Common myeloid progenitor, CD34-positive (primary cell): ENCODE measurements at places on chromosomes 6 and 20.
A peak's percentile ranks its signal among the peaks of the same experiment; 100 is the strongest.

DNA sequence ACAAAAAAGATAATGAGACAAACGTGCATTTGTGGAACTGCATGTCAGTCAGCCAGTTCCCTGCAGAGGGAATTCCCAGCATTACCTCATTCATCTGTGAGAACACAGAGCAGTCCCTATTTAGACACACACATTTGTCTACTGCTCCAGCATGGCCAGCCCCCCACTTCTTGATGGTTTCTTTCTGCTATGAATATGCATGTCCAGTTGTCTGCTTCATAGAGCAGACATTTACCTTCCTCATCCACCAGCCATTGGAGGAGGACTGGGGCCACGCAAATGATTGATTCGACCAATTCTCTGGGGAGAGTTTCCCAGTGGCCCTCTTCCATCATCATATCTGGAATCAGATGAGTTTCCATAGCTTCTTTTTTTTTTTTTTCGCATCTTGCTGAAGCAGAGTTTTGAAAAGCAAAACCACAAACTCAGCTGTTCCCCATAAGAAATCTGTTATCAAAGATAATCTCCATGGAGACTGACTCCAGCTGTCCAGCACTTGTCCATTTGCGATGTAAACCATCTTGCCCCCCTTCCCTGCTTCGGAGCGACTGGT lies 11.8 kb downstream of the ENPP1 start:
- peaks cover 5% of the 10 kb centered on the region for H3K27me3 ChIP-seq
- H3K27ac ChIP-seq, result no peak overlapping the region
- H3K4me1 ChIP-seq, result no peaks in the 10 kb centered on the region
- no peak overlapping the region for H3K4me3 ChIP-seq

DNA sequence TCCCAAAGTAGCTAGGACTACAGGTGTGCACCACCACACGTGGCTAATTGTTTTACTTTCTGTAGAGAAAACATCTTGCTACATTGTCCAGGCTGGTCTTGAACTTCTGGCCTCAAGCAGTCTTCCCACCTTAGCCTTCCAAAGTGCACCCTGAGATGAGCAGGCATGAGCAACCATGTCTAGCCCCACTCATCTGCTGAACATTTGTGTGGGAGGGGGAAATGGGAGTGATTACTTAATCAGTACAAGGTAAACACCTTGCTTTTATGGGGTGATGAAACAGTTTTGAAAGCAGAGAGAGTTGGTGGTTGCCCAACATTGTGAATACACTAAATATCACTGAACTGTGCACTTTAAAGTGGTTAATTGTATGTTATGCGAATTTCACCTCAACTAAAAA lies 5.3 kb downstream of the APMAP start:
- DNase-seq, result no peak
- no peaks in the 10 kb centered on the region for H3K27me3 ChIP-seq
- H3K4me3 ChIP-seq, result no peak overlapping the region
- no peak overlapping the region for H3K27ac ChIP-seq

GRCh38 chr6:69631552-69632346 lies 165.1 kb downstream of the LMBRD1 start:
- no peak overlapping the region for H3K4me3 ChIP-seq
- H3K27ac ChIP-seq, result no peak overlapping the region
- DNase-seq, result no peak

- DNase-seq, result no peak
- peak overlapping the region; percentile 67 for H3K27ac ChIP-seq
- H3K4me3 ChIP-seq, result peak overlapping the region; percentile 98
- peaks cover 43% of the 10 kb centered on the region for H3K36me3 ChIP-seq
- peaks cover 10% of the 10 kb centered on the region for H3K4me1 ChIP-seq
- H3K27me3 ChIP-seq, result no peaks in the 10 kb centered on the region
Measured at GRCh38 chr20:49279677-49280462, 2.0 kb upstream of the ZNFX1 start.

- H3K27me3 ChIP-seq, result no peaks in the 10 kb centered on the region
- peak; percentile 76 for DNase-seq
- H3K4me3 ChIP-seq, result peak overlapping the region; percentile 75
- H3K4me1 ChIP-seq, result peaks cover 39% of the 10 kb centered on the region
- H3K27ac ChIP-seq, result no peak overlapping the region
Measured at GRCh38 chr6:45420083-45420908, 42.6 kb upstream of the SUPT3H start.

DNA sequence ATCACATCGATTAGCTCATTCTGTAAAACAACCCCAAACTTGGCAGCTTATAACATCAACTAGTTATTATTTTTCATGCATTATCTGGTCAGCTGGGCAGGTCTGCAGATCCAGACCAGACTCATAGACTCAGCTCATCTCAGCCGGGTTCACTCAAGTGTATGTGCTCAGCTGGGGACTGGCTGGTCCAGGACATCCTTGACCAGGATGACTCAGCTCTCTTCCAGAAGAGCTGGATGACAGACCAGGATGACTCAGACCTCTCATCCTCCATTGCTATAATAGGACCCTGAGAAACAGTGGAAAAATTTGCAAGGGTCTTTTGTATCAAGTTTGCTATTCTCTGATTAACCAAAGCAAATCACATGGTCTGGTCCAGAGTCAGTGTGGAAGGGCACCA lies 312.5 kb upstream of the PLCB4 start:
- H3K4me3 ChIP-seq, result no peak overlapping the region
- peaks cover 9% of the 10 kb centered on the region for H3K36me3 ChIP-seq
- peak; percentile 31 for DNase-seq
- no peaks in the 10 kb centered on the region for H3K27me3 ChIP-seq
- H3K27ac ChIP-seq, result no peak overlapping the region
- peaks cover 15% of the 10 kb centered on the region for H3K4me1 ChIP-seq

DNA sequence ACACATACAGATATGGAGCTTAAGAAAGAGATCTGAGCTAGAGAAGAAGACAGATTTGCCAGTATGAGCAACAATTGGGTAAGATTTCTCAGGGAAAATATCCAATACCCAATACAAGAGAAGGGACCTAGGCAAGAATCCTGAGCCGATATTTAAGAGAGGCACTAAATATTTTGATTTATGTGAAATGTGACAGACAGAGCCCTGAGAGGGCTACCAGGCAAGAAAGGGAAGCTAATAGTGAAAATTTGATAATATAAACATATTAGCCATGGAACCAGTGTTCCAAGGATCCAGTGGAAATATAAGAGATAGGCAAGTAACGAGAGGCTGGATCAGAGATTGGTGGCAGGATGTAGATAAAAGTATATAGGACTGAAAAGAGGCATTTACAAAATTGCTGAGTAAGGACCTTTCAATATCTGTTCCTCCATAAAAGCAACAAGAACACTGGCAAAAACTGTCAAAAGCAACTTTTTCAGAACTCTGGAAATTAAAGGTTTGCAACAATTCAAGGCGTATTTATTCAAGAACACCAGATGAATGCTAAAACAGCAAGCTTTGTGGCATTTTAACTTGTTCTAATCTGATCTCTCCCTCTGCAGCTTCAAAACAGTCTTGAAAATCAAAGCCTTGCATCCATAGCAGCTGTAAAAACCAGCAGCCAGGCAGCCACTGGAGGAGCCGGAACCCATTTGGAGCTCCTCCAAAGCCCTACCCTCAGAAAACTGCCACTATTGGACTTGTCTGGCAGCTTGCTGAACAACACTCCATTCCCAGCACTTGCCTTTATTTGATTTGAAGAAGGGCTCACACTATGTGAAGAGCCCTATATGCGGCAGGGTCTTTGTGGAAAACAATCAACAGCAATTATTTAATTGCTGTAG lies 58.8 kb downstream of the REV3L start:
- DNase-seq, result peak; percentile 29
- no peak overlapping the region for H3K27ac ChIP-seq
- H3K4me1 ChIP-seq, result peaks cover 5% of the 10 kb centered on the region
- H3K27me3 ChIP-seq, result no peaks in the 10 kb centered on the region
- no peaks in the 10 kb centered on the region for H3K36me3 ChIP-seq

DNA sequence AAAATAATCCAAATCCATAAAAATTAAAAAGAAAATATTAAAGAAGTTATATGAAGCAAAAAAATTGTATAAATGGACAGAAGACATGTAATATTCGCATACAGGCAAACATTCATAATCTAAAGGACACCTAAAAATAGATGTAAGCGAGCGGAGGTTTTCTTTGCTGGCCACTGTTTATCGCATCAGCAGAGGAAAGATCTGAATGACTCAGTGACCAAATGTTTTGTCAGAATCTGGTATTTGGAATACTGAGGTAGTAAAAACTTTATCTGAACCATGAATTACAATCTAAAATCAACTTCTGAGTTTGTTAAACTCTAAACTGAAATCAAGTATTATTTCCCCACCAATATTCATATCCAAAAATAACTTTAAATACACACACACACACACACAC lies 7.8 kb downstream of the TSPYL4 start:
- H3K27ac ChIP-seq, result no peak overlapping the region
- H3K36me3 ChIP-seq, result no peaks in the 10 kb centered on the region
- H3K27me3 ChIP-seq, result no peaks in the 10 kb centered on the region
- DNase-seq, result no peak
- peaks cover 6% of the 10 kb centered on the region for H3K4me1 ChIP-seq
- no peak overlapping the region for H3K4me3 ChIP-seq

DNA sequence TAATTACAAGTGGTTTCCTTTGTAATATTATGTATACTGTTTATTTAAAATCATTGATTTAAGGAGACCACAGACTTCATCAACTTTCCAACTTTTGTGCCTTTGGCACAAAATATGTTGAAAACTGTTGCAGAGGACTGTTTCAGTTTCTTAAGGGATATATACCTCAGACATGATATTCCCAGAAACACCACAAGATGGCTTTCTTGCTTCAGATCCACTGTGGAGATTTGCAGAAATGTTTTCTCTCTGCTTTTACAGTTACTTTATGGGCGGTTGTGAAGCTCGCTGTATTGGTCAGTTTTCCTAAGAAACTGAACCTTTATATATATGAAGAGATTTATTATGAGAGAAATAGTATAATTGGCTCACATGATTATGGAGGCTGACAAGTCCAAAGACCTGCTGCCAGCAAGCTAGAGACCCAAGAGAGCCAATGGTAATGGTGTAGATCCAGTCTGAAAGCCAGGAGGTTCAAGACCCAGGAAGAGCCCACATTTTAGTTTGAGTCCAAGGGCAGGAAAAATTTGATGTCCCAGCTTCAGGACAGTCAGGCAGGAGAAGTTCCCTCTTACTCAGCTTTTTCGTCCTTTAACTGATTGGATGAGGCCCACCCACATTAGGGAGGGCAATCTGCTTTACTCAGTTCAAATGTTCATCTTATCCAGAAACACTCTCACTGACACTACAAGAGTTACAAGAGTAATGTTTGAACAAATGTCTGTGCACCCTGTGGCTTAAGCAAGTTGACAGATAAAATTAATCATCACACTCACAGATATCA lies 12.8 kb downstream of the ME1 start:
- H3K4me3 ChIP-seq, result no peak overlapping the region
- peaks cover 9% of the 10 kb centered on the region for H3K36me3 ChIP-seq
- peaks cover 3% of the 10 kb centered on the region for H3K4me1 ChIP-seq
- no peaks in the 10 kb centered on the region for H3K27me3 ChIP-seq
- DNase-seq, result peak; percentile 80
- H3K27ac ChIP-seq, result no peak overlapping the region

- no peak overlapping the region for H3K27ac ChIP-seq
- H3K4me1 ChIP-seq, result no peaks in the 10 kb centered on the region
- no peak for DNase-seq
- H3K27me3 ChIP-seq, result peaks cover 33% of the 10 kb centered on the region
- no peaks in the 10 kb centered on the region for H3K36me3 ChIP-seq
- no peak overlapping the region for H3K4me3 ChIP-seq
Measured at GRCh38 chr6:168415098-168415992, 25.6 kb upstream of the SMOC2 start.

GRCh38 chr6:135465307-135465706 lies 32.2 kb downstream of the AHI1 start:
- no peaks in the 10 kb centered on the region for H3K36me3 ChIP-seq
- no peak overlapping the region for H3K4me3 ChIP-seq
- H3K27ac ChIP-seq, result no peak overlapping the region
- peak; percentile 7 for DNase-seq
- H3K27me3 ChIP-seq, result no peaks in the 10 kb centered on the region

DNA sequence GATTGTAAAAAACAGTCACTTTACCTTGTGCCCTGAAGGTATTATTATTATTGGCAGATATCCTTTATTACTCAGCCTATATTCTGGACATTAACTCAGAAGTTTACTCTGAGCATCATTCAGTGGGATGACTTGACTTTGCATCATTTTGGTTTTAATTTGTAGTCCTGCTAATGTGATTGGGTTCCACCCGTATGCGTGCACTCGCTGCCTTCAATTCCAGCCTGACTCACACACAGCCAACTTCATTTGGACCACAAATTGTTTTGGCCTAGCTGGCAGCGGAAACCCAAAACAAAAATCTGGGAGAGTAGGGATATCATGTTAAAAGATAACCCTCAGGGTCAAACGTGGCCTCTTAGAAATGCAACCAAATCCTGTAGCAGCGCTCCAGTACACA lies 704.4 kb upstream of the SLC35B3 start:
- no peak for DNase-seq
- no peak overlapping the region for H3K4me3 ChIP-seq
- H3K4me1 ChIP-seq, result no peaks in the 10 kb centered on the region
- H3K27me3 ChIP-seq, result no peaks in the 10 kb centered on the region
- no peak overlapping the region for H3K27ac ChIP-seq

DNA sequence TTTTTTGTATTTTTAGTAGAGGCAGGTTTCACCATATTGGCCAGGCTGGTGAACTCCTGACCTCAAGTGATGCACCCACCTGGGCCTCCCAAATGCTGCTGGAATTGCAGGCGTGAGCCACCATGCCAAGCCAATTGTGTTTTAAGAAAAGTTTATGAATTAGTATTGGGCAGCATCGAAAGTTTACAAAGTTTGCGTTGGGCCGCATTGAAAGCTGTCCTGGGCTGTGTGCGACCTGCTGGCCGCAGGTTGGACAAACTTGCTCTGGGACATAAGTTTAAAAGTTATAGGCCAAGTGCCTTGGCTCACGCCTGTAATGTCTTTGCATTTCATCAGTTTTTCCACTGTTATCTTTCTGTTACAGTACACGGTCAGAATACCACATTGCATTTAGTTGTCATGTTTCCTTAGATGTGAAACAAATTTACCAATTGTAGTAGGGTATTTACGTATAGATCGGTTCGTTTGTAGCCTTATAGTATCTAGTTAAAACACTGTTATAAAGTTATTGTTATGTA lies 39.5 kb downstream of the ASXL1 start:
- no peak overlapping the region for H3K27ac ChIP-seq
- DNase-seq, result no peak
- no peaks in the 10 kb centered on the region for H3K27me3 ChIP-seq
- H3K4me1 ChIP-seq, result no peaks in the 10 kb centered on the region

DNA sequence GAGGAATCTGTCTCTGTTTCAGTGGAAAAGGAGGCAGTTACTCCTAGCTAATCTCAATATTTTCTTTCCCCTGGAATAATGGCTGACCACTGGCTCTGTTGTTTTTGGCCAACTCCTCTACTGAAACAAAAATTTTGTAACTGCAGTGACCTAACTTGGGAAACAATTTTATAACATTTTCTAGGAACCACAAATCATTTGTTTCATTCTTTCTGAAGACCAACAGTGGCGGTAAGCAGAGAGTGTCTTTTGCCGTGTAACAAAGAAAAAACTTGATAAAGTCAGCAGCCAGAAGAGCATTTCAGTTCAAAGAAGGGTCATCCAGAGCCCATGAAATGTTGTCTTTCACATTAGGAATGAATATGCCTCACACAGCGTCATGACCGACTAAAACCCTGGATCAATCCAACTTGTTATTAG lies 11.8 kb upstream of the BFSP1 start:
- H3K4me1 ChIP-seq, result no peaks in the 10 kb centered on the region
- DNase-seq, result no peak
- H3K27ac ChIP-seq, result no peak overlapping the region
- no peaks in the 10 kb centered on the region for H3K36me3 ChIP-seq
- no peaks in the 10 kb centered on the region for H3K27me3 ChIP-seq
